ENCODE measurements at places on chromosomes 3 and 15.

DNA sequence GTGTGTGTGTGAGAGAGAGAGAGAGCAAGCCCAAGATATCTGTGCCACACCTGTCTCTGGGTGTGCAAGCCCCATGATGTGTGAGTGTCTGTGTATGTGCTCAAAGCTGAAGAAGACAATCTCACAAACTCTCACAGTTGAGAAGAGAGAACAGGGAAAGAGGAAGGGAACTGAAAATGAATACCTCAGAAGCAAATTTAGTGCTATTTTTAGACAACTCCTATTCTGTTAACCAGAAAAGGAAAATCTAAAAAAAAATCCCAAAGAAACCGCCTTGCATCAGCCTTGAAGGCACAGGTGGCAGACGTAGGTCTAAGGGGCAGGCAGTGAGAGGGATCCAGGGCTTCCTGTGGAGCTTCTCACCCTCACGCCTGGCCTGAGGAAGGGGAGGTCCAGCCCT is 47.8 kb downstream of the ATP2B2 start:
- DNase-seq: no peak

GRCh38 chr3:119322021-119322834 is 28.0 kb downstream of the ARHGAP31 start:
- peak; percentile 65 for DNase-seq

- DNase-seq: no peak
Measured at GRCh38 chr3:170579646-170580045, 6.2 kb downstream of the SLC7A14 start.

DNA sequence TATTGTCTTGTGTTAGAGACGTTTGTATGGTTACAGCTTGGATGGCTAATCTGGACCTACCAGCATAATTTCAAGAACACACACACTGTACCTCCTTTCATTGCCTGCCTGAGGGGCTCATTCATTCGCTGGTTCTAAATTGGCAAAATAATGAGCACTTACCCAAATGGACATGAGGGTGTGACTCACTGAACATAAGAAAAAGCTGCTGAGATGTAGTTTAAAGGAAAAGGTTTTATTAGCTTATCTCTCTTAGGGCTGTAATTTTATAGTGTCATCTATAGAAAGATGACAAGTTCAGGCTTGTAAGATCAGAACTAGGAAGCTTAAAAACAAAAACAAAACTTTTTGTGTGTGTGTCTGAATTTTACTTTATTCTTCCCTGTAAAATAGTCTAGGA is 120.7 kb upstream of the WNT7A start:
- DNase-seq: no peak

DNA sequence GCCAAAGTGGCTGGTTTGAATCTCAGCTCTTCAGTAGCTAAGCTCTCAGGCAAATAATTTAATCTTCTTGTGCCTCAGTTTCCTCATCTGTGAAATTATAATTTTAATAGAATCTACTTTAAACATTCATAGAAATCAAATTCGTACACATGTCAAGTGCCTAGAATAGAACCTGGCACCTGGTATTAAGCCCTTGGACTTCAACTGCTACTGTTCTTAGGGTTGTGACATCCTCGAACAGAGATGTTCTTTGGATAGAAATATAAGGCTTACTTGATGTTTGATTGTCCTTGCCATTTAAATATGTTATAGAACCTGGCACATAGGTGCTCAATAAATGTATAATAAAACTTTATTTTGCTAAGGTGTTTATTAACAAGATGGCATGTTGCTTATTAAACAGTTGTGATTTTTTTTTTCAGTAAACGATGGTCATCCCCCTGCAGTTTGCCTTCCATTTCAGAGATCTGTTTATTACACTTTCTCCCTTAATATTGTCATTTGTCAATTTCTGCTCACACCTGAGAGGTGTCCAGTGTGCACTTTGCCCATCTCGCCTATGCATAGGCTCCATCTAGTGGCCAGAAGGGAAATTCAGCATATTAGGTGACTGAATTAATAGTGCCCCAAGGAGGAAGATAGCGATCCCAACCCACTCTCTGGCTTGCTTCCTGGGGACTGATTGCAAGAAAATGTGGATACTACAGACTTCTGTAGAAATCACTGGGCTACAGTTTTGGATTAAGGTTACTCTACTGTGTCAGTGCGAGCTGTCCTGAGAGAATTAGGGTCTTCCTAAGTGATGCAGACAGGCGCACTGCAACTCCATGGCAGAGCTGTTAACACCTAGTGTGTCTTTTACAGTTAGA is 10.7 kb downstream of the IGF1R start:
- DNase-seq: peak; percentile 38

- DNase-seq: no peak
Measured at GRCh38 chr3:87674397-87675161, 384.2 kb downstream of the CGGBP1 start.

- DNase-seq: no peak
Measured at GRCh38 chr3:147937341-147937740, 528.2 kb downstream of the ZIC1 start.

DNA sequence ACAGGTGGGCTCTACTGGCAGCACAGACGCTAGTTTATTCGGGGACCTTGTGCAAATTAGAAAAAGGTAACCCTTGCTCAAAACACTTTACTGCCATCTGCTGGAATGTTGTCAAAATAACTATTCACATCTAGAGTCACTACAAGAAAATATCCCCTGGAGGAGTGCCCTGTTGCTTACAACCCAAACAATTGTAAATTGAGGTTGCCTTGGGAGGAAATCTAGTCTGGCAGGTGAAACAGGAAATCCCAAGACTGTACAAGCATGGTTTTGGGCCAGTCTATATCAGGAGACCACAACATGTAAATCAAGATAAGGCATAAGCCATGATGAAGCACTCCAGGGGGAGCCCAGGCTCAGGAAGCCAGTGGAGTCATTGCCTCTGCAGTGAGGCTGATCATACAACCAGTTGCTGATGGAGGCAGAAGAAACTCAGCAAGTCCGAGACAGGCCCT is 136.8 kb upstream of the ACP3 start:
- DNase-seq: peak; percentile 77

DNA sequence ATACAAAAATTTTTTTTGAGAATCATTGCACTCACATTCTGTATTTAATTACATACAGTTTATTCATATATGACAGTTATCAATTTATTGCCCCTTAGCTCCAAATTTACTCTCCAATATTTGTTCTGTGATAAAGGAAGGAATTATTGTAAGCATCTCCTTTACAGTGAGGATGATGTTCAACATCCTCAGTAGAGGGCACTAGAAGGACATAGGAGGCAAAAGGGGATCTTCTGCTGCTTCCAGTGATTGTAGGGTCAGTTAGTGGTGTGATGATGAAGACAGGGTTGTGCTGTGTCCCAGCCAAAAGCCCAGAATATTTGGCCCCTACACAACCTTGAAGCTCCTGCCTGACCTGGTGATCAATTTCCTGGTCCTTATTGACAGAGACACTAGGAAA is 89.9 kb upstream of the DCBLD2 start:
- DNase-seq: no peak

GRCh38 chr15:92586966-92587365 is 68.6 kb downstream of the FAM174B start:
- DNase-seq: no peak

DNA sequence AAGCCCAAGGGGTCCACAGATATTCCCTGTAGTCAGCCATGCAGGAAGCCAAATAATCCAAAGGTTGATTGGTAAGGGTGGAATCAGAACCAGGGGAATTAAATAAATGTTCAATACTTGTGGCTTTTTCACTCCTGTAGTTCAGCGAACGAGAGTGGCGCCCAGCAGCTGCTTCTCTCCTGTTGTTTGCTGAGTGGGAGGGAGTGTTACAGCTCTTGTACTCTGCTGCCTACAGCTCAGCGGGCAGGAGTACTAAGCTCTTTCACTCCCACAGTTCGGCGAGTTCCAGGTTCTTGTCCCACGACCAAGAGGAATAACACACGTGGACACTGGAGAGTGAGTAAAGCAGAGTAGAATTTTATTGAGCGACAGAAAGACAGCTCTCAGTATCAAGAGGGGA is 105.9 kb downstream of the MOBP start:
- no peak for DNase-seq

DNA sequence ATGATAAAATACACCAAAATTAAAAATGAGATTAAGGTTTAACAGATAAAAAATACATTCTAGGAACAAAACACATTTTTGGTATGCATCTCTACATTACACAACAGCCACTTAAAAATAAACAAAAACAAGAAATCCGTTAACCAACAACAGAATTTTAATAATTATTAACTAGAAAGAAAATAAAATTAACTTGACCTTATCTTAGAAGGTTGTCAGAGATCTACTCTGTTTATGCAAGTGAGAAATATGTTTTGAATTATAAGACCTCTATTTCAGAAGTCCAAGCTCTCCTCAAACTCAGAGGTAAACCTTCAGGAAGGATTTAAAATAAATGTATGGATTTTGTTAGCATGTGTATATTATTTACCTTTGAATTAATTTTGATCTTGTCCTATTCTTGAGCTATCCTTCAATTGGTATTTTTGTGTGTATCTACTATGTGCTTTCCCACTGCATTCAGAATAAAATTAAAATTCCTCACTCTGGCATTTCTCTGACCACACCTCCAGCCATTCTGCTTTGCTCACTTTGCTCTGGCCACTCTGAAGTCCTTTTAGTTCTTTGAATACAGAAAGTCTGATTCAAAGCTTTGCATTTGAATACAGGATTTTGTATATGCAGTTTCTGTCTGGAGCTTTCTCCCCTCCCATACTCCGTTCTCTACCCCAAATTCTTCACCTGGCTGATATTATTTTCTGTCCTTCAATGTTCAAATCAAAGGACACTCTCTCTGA is 352.0 kb downstream of the ZBTB20 start:
- no peak for DNase-seq

GRCh38 chr3:116140100-116140689 is 305.1 kb downstream of the LSAMP start:
- DNase-seq: peak; percentile 65

DNA sequence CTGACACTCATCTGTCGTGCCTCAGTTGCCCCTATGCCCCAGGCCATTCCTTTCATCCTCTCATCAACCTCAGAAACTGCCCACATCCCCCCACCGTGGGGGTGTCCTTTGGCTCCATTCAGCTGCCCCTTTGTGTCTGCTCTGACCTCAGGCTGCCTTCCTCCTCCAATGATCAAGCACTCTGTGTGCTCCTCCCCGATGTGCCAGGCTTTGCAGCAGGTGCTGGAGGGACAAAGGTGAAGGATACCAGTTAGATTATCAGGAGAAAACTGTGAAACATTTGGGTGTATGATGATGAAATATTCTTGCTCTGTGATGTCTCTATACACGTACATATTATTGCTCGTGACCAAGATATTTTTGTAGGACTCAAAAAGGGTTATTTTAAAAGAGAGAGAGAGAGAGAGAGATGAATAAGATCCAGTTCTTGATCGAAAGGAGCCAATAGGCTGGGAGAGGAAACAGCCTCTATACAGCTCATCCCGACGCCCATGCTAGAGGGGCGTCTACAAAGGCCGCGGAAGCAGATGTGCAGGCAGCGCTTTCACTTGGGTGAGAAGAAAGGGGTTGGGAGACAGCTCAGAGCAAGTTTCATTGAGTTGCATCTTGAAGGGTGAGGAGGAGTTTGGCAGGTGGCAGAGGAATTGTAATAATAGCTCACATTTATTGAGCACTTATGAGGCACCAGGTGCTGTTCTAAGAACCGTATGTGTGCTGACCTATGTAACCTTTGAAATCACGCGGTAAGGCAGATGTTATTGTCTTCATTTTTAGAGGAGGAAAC is 28.3 kb upstream of the ADCY5 start:
- no peak for DNase-seq

- DNase-seq: no peak
Measured at GRCh38 chr3:138875754-138876664, 41.3 kb upstream of the PIK3CB start.

GRCh38 chr3:128399221-128399915 is 67.3 kb downstream of the DNAJB8 start:
- DNase-seq: no peak

GRCh38 chr15:40097968-40098476 is 10.7 kb downstream of the BMF start:
- DNase-seq: no peak

- no peak for DNase-seq
Measured at GRCh38 chr15:34693053-34693744, 61.6 kb downstream of the GJD2 start.

- DNase-seq: no peak
Measured at GRCh38 chr3:64422192-64422591, 196.9 kb upstream of the PRICKLE2 start.

DNA sequence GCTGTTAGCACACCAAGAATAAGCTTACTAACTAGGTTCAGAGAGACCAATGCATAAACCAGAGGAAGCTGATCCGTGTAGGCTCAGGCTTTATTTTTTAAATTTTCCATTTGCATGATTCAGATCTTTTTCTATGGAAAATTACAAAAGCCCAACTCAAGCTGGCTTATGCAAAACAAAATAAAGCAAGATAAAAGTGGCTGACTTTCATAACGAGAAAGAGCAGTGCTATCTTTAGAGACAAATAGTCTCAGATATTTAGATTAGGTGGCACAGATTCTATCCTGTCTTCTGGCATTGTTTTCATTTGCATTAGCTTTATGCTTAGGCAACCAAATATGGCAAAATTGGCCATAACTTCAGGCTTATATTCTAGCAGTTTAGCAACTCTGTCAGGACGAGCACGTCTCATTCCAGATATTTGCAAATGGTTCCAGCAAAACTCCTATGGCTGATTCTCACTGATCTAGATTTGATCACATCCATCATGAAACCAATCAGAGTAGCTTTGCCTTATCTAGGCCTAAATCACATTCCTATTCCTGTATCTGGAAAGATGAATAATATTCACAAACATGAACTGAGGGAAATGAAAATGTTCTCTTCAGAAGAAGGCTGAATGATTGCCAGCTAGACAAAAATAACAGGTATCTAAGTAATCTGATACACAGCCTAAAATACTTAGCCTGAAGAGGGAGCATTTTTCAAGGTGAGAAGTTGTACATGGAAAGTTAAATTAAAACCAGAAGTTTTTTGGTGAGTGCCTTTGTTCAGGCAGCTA is 216.4 kb upstream of the DPPA4 start:
- DNase-seq: no peak

- peak; percentile 56 for DNase-seq
Measured at GRCh38 chr3:195522254-195523023, 20.7 kb downstream of the PPP1R2 start.

DNA sequence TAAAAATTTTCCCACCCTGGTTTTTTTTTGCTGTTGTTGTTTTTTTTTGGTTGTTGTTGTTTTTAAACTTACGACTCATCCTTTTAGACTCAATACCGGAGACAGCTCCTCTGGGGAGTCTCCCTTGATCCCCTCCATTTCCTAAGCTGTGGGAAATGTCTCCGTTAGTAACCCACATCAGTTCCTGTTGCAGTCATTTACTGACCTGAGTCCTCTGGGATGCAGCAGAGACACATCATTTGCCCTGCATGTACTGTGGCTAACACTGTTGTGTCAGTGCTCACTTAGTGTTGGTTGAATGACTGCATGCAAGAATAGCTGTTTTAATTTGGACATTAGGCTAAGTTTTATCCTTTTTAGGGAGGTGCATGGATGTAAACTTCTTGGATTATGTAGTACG is 83.8 kb downstream of the MBNL1 start:
- no peak for DNase-seq

GRCh38 chr15:91541286-91541685 is 312.2 kb upstream of the SLCO3A1 start:
- no peak for DNase-seq

- DNase-seq: no peak
Measured at GRCh38 chr3:23809294-23809693, 3.5 kb downstream of the UBE2E1 start.

GRCh38 chr3:190606596-190606995 is 92.7 kb downstream of the IL1RAP start:
- DNase-seq: no peak

GRCh38 chr3:170953229-170953628 is 44.8 kb upstream of the EIF5A2 start:
- DNase-seq: no peak

- DNase-seq: no peak
Measured at GRCh38 chr3:113620091-113620490, 76.4 kb downstream of the USF3 start.

- DNase-seq: no peak
Measured at GRCh38 chr3:56295161-56295560, 173.1 kb downstream of the ERC2 start.

All from COR-L47 (cell line).